Non-pigmented ciliary epithelial cell (primary cell): ENCODE measurements at places on chromosomes 2 and 18.

- DNase-seq, result no peak
Measured at GRCh38 chr2:62195421-62196277, at the start of gene B3GNT2. TSS of gene B3GNT2 (plus strand) at chr2:62196115. CDS start at chr2:62222221, 26,106 bp downstream.

DNA sequence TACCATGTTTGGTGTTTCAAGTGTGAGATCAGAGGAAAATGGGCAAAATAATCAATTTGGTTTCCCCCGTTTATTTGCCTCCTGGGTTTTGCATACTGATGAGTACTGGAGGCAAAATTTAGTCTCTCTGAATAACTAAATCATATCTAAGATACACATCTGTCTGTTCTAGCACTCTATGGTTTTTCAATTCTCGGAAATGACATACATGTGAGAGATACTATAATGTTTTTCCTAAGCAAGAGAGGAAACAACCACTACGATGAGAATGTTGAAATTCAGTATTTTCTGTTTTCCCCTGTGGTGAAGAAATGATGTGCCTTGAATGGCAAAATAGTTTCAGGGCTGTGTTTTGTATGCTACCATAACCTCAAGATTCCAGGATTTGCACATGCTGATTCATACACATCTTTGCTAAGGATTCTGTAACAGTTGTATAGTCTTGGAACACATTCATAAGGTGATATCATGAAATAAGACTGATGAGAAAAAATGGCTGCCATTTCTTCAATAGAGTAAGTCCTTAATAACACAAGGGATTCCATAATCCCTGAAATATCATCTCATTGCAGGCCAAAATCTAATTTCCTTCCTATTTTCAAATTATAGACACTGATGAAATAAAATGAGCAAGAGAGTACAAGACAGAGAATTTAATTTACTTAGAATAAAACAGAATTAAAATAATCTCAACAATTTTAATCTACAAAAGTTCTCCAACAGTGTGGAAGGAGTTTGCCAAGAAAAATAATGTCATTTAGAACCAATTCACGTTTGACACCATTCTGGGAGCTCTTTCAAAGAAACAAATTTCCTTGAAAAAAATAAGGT, 316.6 kb downstream of the FIGN start:
- DNase-seq, result no peak

GRCh38 chr2:204261846-204262245, 283.4 kb upstream of the PARD3B start:
- DNase-seq, result no peak

DNA sequence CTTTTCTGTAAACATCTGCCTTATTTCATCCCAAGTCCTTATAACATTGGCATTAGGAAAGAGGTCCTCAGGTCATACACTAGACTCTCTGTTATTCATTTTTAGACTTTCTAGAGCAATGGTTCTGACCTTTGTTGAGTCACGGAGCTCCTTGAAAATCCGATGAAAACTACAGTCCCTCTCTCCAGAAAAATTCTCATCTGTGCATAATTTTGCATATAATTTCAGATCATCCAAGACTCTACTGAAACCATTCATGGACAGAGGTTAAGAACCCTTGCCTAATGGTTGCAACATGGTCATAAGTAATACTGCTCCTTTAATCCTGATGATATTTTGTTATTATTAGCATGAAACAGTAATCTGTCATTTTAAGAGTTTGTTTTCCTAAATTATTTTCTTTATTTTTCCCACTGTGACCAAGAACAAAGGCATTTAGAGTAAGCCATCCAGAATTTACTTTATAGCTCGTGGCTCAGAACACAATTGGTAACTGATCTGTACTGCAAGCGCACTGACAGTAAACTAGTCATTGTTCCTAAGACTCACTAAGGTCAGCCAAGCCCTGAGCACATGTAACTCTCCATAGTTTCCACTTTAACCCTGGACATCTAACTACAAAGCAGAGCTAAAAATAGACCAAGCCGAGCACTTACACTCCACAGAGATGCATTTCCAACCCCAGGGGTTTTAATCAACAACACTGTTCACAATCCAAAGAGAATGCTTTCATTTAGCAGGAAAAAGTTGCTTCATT, 8.4 kb downstream of the MYOM1 start:
- no peak for DNase-seq

DNA sequence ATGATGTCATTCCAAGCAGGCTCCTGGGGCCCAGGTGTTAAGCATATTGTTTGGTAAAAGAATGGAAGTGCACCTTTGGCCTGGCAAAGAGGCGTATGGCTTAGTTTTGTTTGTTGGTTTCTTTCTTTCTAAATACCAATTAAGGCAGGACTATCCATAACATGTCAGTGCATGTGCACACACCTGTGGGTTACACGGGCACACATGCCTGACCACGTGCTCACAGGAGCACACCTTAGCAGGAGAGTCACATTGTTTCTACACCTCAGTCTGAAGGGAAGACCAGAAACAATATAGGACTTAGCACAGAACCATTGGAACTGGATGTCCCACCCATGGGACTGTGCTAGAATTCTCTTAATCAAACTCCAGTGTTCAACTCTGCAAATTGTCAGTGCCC, 127.8 kb downstream of the FBXO15 start:
- no peak for DNase-seq

GRCh38 chr2:182283512-182283911, 143.3 kb downstream of the PDE1A start:
- no peak for DNase-seq

- DNase-seq, result no peak
Measured at GRCh38 chr2:71669628-71670429, 216.5 kb downstream of the DYSF start.

- no peak for DNase-seq
Measured at GRCh38 chr2:207750345-207750744, 19.4 kb downstream of the FZD5 start.

GRCh38 chr2:174623106-174623637, 25.6 kb upstream of the WIPF1 start:
- DNase-seq, result no peak

GRCh38 chr2:86336675-86337243, 667 bp downstream of the REEP1 start:
- no peak for DNase-seq

DNA sequence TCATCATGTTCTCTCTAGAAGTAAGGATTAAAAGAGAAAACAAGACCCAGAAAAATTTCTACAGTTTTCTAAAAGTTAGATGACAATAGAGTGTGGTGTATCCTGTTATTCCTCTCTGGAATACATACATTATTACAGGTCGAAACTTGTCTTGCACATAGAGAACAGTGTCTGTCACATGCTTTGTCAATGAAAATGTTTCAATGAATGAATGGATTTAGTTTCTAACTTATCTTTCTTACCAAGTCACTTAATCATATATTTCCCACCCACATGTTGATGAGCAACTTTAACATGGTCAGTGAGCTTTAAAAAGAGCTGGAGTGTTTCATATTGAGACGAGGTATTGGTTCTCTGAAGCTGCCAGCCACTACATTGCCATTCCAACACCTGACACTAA, 4.3 kb downstream of the DSG4 start:
- no peak for DNase-seq

- no peak for DNase-seq
Measured at GRCh38 chr2:153802671-153803070, 69.1 kb upstream of the GALNT13 start.

DNA sequence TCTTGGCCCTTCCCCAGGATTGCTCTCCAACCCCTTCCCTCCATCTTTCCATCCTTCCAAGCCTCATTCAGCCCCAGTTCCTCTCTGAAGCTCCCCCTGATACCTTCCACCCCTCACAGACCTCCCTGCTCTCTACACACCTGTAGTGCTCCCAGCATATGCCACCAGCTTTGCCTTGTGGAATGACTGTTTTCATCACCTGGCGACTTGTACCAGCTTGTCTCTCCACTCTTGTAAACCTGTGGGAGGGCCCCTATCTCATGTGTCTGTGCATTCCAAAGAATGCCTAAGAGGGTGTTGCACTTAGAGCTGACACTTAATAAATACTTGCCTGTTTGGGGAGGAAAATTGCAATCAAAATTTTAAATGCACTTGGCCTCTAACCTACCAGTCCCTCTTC, 198.7 kb downstream of the BCL11A start:
- DNase-seq, result no peak

GRCh38 chr2:26986576-26986975, 16.1 kb downstream of the MAPRE3 start:
- DNase-seq, result no peak

DNA sequence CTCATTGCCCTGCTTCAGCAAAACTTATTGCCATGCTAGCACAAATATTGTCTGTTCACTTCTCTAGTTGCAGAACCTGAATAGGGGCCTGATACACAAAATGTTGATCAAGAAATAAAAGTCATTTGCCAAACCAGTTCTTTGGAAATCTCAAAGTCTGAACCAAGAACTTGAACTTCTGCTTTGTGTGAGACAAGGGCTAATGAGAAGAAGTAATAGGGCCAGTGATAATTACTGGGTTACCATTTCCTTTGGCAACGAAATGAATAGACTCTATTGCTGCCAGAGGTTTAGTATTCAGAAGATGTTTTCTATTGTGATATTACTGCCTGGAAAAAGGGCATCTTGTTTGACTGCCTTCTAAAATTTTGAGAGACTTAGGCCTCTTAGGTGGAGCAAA, 35.0 kb downstream of the TMEFF2 start:
- DNase-seq, result no peak

GRCh38 chr2:120944575-120944974, 208.9 kb downstream of the GLI2 start:
- DNase-seq, result no peak

DNA sequence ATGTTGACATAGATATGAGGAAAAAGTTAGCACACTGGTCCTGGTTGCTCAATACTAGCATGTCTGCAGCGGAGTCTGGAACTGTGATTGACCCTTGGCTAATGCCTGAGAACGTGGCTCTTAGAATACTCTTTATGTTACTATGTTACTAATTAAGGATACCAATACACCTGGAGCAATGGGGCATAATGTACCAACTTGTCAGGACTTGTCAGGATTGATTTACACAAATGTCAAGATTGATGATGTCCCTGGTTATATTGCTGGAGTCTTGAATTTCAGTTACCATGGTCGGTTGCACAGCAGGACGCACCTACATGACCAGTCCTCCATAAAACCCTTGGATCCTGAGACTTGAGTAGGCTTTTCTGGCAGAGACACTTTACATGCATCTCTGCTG, 810.9 kb downstream of the CPS1 start:
- no peak for DNase-seq

DNA sequence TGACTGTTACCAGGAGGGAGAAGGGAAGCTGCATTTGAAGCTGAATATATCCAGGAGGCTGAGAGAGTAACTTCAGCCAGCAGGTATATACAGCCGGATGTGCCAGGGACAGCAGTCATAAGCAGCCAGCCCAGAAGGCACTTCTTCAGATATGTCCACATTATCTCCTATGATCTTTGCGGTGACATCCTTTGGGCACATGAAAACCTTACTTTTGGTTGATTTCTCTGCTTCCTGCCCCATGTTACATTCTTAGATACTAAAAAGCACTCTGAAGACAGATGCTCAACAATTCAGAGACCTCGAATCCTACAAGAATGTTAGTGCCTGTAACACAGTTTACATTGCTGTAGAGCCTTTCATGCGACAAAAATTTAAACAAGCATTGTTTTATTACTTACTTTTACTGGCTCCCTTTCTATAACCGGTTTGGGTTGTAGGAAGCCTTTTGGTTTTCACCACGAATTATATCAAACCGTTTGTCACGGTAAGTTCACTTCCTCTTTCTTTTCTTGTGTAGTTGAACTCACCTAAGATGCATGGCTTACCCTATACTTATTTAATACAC, 50.3 kb upstream of the TLK1 start:
- DNase-seq, result no peak

DNA sequence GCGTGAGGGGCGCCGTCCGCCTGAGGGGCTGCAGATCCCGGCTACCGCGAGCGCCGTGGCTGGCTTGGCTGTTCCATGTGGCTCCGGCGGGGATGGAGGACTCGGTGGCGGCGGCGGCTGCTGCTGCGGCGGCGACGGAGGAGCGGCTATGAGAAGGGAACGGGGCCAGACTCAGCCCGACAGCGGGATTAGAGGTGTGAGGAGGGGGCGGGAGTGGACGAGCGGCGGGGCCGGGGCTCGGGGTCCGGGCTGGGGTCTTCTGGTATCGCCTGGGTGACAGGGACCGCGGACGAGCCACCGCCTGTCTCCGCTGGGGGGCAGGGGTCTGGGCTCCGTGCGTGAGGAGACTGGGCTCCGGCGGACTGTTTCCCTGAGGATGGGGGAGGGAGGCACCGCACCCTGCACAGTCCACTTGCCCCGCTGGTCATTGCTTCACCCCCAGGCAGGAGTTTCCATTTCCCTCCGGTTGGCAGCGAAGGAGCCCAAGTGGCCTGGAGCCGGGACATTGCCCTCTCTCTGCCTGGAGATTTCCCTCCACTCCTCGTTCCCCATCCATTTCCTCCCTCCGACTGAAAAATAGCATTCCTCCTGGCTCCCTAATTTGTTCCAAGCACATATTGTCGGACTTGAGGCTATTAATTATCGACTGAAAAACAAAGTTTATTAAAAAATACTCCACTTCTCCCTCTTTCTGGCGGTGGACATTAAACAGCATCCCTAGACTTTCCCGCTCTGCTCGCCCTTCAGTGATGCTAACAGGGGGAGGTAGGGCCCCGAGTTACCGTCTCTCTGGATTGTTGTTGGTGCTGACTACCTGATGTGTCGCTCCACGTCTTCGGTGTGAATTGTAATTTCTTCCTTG, 577 bp downstream of the EHBP1 start:
- DNase-seq, result no peak

- no peak for DNase-seq
Measured at GRCh38 chr2:4597400-4597799, 894.0 kb downstream of the DCDC2C start.

- no peak for DNase-seq
Measured at GRCh38 chr2:209523867-209524266, 100.0 kb downstream of the MAP2 start.

DNA sequence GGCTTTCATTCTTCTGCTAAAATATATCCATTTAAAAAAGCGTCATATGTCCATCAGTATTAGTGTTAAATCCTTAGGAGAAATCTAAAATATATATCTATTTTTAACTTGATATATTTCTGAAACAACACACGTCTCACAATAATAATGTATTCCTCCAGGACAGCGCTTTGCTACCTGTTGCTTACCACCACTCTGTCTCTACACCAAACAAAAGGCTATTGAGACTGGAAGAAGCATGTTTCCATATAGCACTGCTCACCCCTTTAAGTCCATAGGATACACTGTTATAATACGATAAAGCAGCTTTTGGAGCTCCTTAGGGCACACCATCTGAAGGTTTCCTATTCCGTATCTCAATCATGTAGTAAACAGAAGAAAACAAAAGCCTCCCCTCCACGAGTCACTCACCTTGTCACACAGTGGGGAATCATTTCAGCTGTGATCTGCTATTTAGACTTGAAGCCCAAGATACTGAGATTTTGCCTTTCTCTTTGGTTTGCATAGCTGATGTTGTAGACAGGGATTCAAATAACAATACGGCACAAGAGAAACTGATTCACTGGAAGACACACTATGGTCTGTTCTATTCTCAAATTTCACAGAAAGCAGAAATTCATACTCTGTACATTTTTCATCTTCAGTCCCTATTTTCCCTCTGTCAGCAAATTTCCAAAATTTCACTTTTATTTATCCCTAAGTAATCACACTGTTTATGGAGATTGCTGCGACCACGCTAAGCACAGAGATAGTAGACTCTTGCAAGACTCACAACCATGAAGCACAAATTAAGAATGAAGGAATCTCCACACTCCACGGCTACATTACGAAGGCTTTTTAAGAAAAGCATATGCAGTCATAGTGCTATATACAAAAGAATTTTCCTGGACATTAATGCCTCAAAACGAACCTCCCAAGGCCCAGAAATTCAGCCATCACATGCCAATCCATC, 187.1 kb downstream of the TCF4 start:
- DNase-seq, result no peak
